ENCODE measurements at places on chromosomes 6 and 20. TPM values are rescaled to one million over a fixed set of nuclear protein-coding genes. Genes with fewer than 3 reads are reported as not detected.

The PDE7B gene
- total RNA-seq: 0.34 TPM

The MCCD1 gene
- total RNA-seq: not detected

The EMILIN3 gene
- total RNA-seq: not detected

DNA sequence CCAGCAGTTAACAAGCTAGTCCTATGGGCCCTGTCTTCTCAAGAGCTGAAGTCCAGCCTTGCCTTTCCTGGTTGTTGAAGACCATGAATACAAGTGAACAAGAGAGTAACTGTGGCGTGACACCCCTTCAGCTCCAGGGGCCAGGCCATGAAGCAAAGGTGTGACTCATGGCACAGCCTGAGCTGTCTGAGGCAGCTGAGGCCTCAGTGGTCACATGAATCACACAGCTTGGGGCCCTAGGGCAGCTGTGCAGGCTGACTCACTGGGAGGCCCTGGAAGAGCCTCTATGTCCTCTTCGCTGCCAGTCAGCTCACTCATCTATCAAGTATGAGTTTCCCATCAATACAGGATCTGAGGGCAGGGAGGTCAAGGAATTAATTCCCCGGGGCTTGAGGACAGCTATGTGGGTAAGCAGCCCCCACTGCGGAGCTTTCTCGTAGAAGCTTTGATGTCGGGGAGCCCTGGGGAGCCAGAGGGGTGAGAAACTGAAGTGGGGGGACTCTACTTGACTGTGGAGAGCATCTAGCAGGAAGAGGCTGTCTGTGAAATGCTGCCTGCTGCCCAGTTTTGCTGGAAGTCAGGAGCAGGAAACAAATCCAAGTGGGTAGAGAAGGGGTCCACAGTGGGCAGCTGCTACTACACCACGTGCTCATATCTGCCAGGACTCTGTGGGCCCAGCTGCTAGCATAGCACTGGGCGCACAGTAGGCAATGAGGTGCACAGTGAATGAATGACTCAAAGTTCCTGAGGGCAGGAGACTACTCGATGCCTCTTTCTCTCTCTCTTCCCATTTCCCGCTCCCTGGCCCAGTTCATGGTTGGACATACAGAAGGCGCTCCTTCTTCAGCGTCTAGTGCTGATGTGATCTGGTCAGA lies 13.7 kb upstream of the FAM83C start:
- H3K27me3 ChIP-seq: no peaks in the 10 kb centered on the region
- no peak overlapping the region for H3K4me3 ChIP-seq
- peak; percentile 75 for DNase-seq
- peak overlapping the region; percentile 83 for H3K27ac ChIP-seq

DNA sequence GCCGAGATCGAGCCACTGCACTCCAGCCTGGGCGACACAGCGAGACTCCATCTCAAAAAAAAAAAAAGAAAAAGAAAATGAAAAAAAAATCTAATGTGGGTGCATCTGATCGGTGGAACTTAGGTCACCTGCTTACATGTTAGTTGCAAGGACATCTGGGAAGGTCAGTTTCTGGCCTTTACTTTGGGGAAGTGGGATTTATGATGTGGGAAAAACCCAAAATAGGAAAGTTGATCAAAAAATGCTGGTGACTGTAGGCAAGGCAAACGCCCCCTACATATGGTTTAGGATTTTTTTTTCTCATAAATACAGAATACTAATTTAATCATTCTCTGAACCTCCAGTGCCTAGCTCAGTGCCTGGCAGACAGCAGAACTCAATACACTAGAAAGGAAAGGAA lies 69.2 kb upstream of the PIM1 start:
- H3K27me3 ChIP-seq: peaks cover 3% of the 10 kb centered on the region
- H3K36me3 ChIP-seq: no peaks in the 10 kb centered on the region
- peaks cover 42% of the 10 kb centered on the region for H3K4me1 ChIP-seq
- H3K4me3 ChIP-seq: no peak overlapping the region
- H3K27ac ChIP-seq: no peak overlapping the region

The COQ3 gene
- total RNA-seq: 13.3 TPM

The DCDC2 gene
- total RNA-seq: not detected

The CST8 gene
- total RNA-seq: not detected

The BPIFB4 gene
- total RNA-seq: not detected

- no peaks in the 10 kb centered on the region for H3K36me3 ChIP-seq
- no peak overlapping the region for H3K4me3 ChIP-seq
- DNase-seq: no peak
- H3K4me1 ChIP-seq: no peaks in the 10 kb centered on the region
- H3K27ac ChIP-seq: no peak overlapping the region
- no peaks in the 10 kb centered on the region for H3K27me3 ChIP-seq
Observed at GRCh38 chr6:114092943-114093342, 122.0 kb upstream of the HDAC2 start.

The ENPP5 gene
- not detected for total RNA-seq

The TGM3 gene
- total RNA-seq: not detected

The EYA2 gene
- total RNA-seq: not detected

DNA sequence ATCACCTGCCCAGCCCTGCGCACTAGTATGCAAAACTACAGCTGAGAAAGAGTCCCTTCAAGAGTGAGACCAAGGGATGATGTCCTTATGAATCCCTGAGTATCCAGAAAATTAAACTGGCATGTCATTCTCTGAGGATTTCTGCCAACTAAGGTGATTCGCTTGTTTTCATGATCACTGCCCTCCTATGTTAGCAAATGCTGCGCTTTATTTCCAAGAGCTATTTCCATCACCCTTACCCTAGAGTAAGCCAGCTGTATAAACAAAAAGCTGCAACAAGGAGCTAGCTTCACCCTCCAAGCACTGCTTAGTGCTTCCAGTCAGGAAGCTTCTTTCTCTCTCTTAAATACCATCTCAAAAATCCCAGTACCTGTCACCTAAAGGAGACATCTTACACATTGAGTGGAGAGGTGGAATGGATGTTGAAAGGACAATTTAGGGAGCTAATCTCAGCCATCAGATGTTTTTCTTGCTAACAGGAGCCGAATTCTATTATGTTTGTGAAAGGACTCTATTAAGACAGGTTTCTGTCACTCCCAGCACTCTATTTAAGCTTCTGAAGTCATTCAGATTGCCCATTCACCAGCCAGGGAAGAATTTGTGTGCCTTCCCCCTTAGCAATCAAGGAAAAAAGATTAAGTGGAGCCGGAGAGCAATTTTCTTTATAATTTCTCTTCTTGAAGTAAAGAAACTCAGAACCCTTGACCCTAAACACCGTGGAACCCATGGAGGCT lies 322.2 kb downstream of the NRN1 start:
- H3K4me1 ChIP-seq: peaks cover 3% of the 10 kb centered on the region
- no peak overlapping the region for H3K27ac ChIP-seq
- H3K4me3 ChIP-seq: no peak overlapping the region
- DNase-seq: no peak
- peaks cover 6% of the 10 kb centered on the region for H3K36me3 ChIP-seq

DNA sequence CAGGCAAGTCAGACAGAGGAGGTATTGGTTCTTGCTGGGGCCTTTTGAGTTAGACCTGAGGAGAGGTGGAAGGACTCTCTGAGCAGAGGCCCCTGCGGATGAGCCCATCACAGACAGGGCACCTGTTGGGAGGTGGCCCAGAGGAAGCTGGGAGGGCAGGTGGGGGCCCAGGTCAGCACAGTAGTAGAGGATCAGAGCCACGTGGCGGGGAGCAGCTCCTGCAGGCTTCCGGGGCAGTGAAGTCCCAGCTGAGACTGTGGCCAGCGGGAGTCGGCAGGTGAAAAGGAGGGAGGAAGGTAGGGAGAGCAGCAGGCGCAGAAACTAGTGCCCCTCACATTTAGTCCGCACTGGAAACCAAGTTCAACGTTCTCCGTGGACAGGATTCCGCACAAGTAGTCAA lies 61.8 kb downstream of the RSPH3 start:
- no peak for DNase-seq
- no peak overlapping the region for H3K4me3 ChIP-seq
- H3K4me1 ChIP-seq: peaks cover 15% of the 10 kb centered on the region
- no peaks in the 10 kb centered on the region for H3K36me3 ChIP-seq
- no peak overlapping the region for H3K27ac ChIP-seq

- H3K4me1 ChIP-seq: peaks cover 11% of the 10 kb centered on the region
- H3K36me3 ChIP-seq: no peaks in the 10 kb centered on the region
- peak; percentile 70 for DNase-seq
- H3K27me3 ChIP-seq: peaks cover 49% of the 10 kb centered on the region
Observed at GRCh38 chr6:106360410-106360988, at the start of gene CRYBG1. TSS of gene CRYBG1 (plus strand) at chr6:106360717. CDS start at chr6:106360909, 192 bp downstream.

The TMEM181 gene
- 15.2 TPM for total RNA-seq

The SYCP2 gene
- total RNA-seq: 6.6 TPM

The RUNX2 gene
- total RNA-seq: 2.7 TPM

The NMBR gene
- total RNA-seq: not detected

The TMC2 gene
- total RNA-seq: not detected

DNA sequence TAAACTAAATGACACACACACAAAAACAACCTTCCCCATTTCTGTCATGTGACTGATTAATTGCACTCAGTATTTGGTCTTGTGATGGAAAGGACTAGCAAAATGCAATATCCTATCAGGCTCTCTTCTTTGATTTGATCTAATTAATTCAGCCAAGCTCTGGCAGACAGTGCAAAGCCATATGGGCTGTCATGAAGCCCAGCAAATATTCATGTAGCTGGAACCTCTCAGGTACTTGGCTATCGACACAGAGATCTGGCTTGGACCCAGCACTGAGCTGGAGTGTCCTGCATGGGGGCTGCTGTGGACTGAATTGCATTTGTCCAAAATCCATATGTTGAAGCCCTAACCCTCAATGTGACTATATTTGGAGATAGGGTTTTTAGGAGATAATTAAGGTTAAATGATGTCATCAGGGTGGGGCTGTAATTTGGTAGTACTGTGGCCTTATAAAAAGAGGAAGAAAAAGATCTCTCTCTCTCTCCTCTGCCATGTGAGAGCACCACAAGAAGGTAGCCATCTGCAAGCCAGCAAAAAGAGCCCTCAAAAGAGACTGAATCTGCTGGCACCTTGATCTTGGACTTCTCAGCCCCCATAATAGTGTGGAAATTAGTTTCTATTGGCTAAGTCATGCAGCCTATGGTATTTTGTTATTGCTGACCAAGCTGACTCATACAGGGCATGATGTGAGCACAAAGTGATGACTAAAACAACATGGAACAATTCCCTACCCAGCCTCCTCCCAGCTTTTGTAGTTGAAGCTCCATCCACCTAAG lies 77.1 kb downstream of the STMND1 start:
- no peaks in the 10 kb centered on the region for H3K4me1 ChIP-seq
- no peaks in the 10 kb centered on the region for H3K27me3 ChIP-seq
- no peak for DNase-seq
- no peak overlapping the region for H3K27ac ChIP-seq

GRCh38 chr6:43710576-43710975 lies 23.0 kb upstream of the MRPS18A start:
- H3K27ac ChIP-seq: no peak overlapping the region
- peaks cover 30% of the 10 kb centered on the region for H3K27me3 ChIP-seq
- no peak overlapping the region for H3K4me3 ChIP-seq
- no peak for DNase-seq
- no peaks in the 10 kb centered on the region for H3K36me3 ChIP-seq

The SNAI1 gene
- 0.47 TPM for total RNA-seq

DNA sequence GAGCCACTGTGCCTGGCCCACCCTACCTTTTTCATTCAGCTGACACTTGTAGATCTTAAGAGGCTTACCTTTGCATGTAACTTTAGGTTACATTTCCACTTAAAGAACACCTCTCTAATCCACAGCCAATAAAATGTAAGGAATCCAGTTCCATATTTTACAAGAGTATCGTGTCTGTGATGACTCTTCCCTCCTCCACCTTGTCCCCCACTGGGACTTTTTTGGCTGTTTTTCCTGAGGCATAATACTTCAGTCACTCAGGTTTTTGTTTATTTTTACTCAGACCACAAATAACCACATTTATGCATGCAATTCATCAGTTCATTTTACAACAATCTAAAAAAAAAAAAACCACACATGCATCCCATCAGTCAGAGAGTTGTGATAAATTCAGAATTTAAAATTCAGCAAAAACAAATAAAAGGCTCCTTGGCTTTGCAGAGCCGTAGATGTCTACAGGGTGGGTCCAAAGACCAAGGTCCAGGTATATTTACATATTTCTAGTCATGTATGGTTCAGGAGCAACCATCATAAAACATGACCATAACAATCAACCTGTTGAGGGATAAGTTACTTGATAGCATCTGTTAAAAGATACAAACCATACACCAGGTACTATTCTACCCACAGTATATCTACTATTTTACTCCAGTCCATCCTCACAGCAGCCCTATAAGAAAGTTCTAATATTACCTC lies 9.9 kb downstream of the ATXN1 start:
- no peak overlapping the region for H3K27ac ChIP-seq
- H3K36me3 ChIP-seq: peaks cover 57% of the 10 kb centered on the region
- no peaks in the 10 kb centered on the region for H3K27me3 ChIP-seq
- peaks cover 36% of the 10 kb centered on the region for H3K4me1 ChIP-seq
- DNase-seq: no peak

DNA sequence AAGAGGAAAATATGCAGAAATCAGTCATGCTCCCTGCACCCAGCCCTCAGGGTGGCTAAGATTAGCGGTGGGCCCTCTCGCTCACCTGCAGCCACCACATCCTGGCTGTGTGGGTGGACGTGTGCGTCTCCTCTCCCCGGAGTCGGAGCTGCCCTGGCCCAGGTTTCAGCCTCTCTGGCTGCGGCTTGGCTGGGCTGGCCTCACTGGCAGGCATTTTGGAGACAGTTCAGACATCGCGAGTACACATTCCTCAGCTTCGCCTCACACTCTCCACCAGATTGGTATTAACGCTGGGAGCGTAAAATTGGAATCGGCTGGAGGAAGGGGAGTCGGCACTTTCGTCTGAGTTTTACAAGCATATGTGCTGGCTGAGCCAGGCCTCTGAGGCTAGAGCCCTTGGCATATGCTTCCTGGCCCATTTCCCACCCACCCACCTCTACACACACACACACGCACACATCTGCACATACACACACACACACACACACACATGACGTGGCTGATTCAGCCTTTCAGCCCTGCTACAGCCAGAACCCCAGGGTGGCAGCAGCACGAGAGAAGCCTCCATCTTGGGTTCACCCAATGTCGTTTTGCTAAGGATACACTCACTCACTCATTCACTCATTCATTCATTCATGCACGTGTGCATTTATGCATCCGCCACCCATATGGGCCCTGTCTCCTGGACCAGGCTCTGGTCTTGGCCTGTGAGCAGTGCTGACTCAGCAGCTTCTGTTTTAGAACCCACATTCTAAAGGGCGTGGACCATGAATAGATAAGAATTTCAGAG lies 42.9 kb downstream of the BCAS4 start:
- peaks cover 29% of the 10 kb centered on the region for H3K36me3 ChIP-seq
- peak; percentile 46 for DNase-seq
- H3K27me3 ChIP-seq: no peaks in the 10 kb centered on the region
- peaks cover 28% of the 10 kb centered on the region for H3K4me1 ChIP-seq
- H3K4me3 ChIP-seq: no peak overlapping the region
- peak overlapping the region; percentile 69 for H3K27ac ChIP-seq

DNA sequence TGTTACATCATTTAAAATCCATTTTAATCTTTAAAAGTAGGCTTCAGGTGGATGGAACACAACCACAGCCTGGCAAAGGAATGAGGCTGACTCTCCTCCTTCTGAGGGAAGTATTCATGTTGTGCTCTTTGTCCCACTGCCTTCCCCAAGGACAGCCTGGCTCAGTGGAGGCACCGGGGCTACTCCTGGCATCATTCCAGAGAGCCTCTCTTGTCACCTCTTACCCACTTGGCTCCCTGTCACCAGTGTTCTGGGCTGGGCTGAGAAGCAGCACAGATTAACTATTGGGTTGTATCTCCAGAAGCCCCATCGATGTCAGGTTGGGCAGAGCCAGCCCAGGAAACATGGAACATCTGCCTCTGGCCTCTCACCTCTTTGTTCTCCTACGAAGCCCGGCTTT lies 10.7 kb upstream of the TP53INP2 start:
- no peaks in the 10 kb centered on the region for H3K36me3 ChIP-seq
- H3K27ac ChIP-seq: no peak overlapping the region
- peaks cover 9% of the 10 kb centered on the region for H3K27me3 ChIP-seq
- DNase-seq: no peak

All from activated CD8-positive, alpha-beta T cell treated with anti-CD3 and anti-CD28 coated beads, Interleukin-2, amount 10 ng/mL, durations not matched to agents 7 days and 5 days (primary cell).